ENCODE measurements at places on chromosomes 1 and 21. TPM values are rescaled to one million over a fixed set of nuclear protein-coding genes. Genes with fewer than 3 reads are reported as not detected.

Gene NCF2
- 19.1 TPM for total RNA-seq

Gene ATXN7L2
- 2.6 TPM for total RNA-seq

DNA sequence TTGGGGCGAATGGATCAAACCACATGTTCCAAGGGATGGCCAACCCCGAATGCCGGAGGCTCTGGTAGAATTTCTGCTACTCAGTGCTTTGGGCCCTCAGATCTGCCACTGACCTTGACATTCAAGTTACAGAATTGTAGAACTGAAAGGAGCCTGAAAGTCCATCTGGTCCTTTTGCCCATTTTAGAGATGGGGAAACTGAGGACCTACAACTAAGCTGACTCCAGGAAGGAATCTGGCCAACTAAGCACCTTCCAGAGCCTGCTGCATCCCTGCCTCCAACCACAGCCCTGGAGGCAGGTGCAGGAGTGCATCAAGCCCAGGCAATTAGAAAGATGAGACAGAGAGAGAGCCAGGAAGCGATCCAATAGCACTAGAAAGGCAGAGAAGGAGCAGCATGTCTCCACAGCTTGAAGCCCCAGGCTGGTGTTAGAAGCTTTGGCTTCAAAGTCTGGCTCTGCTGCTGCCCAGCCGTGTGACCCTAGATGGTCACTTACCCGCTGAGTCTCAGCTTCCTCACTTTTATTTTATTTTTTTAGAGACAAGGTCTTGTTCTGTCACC is 1.3 kb upstream of the CTRC start:
- DNase-seq = no peak

DNA sequence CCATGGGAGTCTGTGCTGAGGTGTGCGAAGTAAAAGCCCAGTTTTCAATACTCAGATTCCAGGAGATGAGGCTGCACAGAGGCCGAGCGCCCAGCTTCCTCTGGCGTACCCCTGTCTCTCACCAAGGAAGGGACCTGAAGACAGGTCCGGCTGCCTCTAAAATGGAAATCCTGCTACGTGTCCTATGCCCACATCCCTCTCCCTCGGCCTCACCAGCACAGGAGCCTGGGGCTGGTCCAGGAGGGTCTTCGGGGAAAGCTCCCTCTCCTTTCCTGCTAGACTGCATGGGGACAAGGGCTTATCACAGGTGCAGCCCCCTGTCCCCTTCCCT is 392 bp downstream of the MRPL55 start:
- no peak for DNase-seq

DNA sequence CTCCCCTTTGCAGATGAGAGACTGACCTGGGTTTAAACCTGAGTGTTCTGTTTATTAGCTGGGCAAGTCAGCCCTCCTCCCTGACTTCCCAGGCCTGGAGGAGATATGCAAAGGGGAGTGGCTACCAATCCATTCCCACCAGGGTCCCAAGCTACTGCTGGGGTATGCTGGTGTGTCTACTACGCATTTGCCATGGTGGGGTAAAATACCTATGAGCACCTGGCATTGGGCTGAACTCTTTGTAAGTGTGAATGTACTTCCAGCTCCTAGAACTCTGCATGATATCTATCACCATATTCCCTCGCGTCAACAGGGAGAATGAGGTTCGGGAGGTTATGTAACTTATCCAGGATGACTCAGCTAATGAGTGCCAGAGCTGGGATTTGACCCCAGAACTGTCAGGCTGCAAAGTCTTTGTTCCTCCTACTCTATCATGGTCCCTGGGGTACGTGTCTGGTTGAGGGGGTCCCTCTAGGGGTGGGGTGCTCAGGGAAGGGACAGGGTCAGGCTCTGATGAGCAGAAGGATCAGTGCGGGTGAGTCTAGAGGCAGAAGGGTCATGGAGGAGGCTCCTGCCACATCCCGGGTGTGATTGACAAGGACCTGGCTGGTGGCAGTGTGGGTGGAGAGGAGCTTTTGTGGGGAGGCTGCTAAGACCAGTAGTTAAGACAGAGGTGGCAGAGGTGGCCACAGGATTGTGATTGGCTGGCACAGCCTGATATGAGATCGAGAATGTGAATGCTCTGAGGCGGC is 16.7 kb downstream of the AMPD2 start:
- DNase-seq = no peak
